ENCODE measurements at places on chromosomes 13 and 19. TPM values are rescaled to one million over a fixed set of nuclear protein-coding genes. Genes with fewer than 3 reads are reported as not detected.

DNA sequence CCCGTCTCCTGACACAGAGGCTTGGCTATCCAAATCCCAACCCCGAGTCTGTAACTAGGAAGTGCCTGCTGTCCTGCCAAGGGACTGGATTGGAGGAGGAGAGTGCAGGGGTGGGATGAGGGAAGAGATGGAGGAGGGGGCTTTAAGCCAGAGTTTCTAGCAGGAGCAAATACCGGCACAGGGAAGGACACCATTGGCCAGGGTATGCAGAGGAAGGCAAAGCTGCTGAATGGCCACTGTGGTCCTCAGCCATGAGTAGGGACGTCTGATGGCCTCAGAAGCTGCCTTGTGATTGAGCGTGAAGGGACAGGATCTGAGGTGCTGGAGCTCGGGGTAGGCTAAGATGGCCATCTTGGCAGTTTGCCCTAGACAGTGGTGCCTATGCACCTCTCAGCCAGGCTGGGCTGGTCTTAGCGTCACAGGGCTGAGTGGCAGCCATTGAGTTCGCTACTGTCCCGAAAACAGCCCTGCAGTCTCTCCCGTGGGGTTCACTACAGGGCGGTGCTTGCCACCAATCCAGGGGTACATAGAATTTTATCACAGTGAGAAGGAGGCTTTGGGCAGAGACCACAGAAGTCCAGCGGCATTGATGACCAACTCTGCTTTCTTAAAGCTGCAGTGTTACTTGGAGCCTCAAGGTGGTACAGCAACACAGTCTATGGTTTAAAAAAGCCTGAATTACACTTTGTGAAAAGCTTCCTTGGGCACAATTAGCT lies 61.8 kb downstream of the AKAP11 start:
- DNase-seq: no peak

Gene DNAJB1
- total RNA-seq: 70.7 TPM

Gene TBC1D17
- 31.7 TPM for total RNA-seq

Gene CYP2A7
- total RNA-seq: 485 TPM

DNA sequence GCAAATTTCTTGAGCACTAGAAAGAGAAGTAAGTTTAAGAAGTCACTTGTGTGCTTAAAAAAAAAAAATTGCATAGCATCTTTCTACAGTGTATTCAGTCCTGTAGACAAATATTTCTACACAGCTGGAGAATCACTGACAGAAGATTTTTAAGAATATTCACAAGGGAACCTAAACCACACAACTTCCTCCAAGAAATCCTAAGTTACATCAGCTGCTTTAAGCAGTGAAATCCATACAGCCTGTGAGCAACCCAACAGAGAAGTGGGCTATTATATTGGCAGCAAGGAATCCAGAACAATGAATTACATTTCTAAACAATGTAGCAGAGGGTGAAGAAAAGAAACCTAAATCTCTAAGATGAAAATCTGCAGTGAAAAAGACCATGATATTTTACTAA lies 1.5 kb downstream of the DOCK9 start:
- no peak for DNase-seq

Gene USE1
- 19.9 TPM for total RNA-seq

Gene IGFL1
- total RNA-seq: not detected

Gene CCDC70
- not detected for total RNA-seq

- no peak for DNase-seq
Measured at GRCh38 chr19:12838182-12838885, at the start of gene MAST1. TSS of gene MAST1 (plus strand) at chr19:12838515. CDS start at chr19:12838573, 58 bp downstream.

Gene ZNF793
- 0.33 TPM for total RNA-seq

DNA sequence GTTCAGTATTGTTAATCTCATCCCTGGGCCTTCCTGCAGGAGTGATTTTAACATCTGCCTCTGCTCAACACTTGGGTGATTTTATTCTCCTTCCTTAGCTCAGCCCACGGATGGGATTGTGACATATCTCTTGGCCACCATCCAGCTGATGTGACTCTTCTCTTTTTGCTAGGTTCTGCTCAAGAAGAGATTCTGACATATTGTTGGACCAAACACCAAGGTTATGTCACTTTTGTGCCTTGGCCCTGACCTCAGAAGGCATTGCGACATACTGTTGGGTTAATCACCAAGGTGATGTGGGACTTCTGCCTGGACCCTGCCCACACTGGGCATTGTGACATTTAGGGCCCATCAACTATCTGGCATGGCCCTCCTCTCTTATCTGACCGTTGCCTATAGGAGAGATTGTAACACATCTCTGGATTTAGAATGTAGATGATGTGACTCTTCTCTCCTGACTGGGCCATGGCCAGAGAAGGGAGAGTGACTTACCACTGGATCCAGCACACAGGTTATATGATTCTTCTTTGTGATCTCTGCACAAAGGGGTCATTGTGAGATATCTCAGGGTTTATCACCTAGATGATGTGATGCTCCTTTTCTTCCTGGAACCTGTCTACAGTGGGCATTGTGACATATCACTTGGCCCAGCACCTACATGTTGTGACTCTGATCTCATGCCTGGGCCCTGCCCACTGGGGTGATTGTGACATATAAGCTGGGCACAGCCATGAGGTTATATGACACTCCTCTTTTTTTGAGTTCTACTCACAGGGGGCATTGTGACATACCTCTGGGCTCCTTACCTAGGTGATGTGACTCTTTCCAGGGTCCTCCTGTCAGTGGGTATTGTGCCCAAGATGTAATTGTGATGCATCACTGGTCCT lies 88.8 kb downstream of the ZNF429 start:
- no peak for DNase-seq

Gene RTBDN
- total RNA-seq: not detected

DNA sequence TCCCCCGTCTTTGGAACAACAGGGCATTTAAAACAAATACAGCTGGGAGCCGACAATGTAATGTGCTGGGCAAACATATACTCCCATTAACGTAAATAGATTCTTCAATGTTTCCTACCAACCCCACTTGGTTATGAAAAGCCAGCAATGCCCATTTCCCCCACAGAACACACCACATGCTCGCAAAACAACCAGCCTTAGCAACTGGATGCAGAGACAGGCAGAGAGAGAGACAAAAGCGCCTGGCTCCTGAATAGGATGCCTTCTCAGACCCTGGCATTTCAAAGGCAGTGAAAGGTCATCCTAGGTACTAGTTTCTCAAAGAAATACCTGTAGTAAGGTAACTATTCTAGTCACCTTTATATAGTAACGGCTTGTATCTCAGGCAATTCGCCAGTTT lies 462.9 kb downstream of the ITGBL1 start:
- DNase-seq: no peak

- no peak for DNase-seq
Measured at GRCh38 chr13:33548069-33548468, 262.5 kb upstream of the STARD13 start.

- DNase-seq: no peak
Measured at GRCh38 chr13:22227895-22228294, 557.0 kb downstream of the FGF9 start.

Gene CEACAM6
- 0.58 TPM for total RNA-seq

Gene SHISA7
- total RNA-seq: not detected

GRCh38 chr13:94416454-94417080 lies 62.9 kb downstream of the DCT start:
- peak; percentile 52 for DNase-seq

GRCh38 chr13:63184693-63185092 lies 1769.0 kb upstream of the PCDH20 start:
- DNase-seq: no peak

Gene FBL
- total RNA-seq: 43.0 TPM

Gene PLEKHG2
- 3.8 TPM for total RNA-seq

DNA sequence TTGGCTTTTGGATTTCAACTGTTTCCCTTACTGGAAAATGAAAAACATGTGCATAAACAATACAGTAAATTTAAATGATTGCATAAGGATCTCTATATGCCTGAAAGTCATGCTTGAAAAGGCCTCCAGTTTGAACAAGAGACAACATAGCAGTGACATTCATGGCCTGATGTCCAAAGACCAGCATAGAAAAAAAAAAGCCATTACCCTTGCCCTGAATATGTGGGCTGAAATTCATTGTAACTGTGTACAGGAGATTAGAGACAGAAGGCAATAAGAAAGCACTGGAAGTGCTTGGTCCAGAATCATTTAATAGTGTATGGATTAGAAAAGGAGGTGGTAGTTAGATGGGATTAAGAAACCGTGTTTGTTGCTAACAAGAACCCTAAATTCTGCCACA lies 15.4 kb downstream of the MIR17HG start:
- no peak for DNase-seq

DNA sequence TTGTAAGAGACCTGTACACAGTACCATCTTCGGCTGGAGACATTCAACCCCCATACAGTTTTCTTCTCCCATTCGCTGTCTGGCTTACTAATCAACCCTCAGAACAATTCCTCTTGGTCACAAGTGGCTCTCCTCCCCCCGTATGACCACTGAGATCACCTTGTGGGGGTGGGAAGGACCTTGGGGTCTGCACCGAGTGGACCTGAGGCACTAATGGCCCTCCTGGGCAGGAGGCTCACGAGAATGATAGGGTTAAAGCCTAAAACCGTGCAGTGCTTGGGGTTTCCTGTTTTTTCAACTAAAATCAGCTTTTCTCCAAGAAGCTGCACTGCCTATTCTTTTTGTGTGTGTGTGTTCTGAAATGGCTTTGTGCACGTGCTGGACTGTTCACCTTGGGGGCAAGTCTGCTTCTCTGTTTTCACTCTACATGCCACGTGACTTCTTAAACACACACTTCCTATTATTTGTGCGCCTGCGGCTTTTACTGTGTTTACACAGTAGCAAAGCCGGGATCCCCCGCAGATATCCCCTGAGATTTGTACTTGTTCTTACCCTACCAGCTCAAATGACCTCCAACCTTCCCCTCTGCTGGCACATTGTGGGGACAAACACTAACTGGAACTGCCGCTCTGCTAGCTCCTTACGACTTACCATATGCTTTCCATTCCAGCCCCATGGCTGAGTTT lies 12.3 kb downstream of the RBM26 start:
- DNase-seq: no peak

Gene PRDX2
- total RNA-seq: 224 TPM

DNA sequence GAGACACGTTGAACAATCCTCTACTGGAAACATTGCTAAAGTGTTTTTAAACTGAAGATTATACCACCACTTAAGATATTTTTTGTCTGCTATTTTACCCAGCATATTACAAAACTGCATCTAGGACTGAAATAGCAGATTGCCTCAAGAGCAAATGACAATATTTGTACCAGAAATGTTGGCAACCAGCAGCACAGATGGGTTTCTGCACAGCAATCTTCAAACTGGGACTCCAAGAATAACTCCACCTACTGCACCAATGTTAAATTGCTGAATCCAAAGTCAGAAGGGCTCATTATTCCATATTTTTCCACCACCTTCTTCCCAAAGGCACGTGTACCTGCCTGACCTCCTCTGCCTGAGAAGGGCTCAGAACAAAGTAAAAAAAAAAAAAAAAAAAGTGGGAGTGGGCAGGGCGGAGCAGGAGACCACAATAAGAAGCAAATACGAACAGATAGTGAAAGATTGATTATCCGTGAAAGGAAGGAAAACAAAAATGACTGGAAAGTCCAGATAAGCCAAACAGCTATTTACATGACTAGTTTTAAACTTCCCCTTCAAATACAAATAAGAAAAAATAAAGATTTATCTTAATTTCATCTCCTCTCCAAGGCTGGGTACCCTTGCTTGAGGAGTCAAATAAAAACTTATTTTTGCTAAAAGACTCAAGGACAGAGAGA lies 79.4 kb downstream of the FOXO1 start:
- DNase-seq: no peak

Gene PDS5B
- total RNA-seq: 12.6 TPM

DNA sequence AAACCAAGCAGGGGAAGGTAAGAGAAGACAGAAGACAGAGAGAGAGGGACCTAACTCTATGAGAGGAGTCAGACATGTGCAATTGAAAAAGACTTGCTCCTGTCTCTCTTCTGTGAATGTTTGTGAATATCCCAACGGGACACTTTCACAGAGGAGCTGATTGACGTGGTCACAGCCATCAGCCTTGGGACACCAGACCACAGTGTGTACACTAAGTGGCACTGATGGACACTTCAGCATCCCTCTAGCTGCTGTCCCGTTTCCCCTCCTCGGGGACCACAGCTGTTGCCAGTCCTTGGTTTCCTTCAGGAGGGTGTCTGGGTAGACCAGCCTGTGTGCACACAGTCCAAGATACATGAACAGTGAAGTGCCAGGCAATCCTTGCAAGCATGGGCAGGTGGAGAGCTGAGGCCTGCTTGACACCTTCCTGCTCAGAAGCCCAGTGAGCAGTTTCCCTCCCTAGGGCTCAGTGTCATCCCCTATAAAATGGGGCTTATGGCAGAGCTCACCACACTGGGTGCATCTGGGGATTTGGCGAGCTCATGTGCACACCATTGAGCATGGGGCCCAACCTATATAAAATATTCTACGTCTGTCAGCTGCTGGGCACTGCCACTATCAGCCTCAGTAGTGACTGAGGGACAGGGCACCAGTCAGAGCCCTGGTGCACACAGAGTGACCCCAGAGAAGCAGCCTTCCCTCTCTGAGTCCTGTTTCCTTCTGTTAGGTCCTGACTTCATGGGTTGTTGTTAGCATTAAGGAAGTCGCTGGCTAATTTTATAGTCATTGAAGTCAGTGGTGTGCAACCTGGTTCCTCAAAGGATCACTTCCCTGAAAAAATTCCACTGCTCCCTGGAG lies 4.3 kb upstream of the USF2 start:
- peak; percentile 40 for DNase-seq

- DNase-seq: no peak
Measured at GRCh38 chr13:31377946-31378345, 178.2 kb downstream of the B3GLCT start.

DNA sequence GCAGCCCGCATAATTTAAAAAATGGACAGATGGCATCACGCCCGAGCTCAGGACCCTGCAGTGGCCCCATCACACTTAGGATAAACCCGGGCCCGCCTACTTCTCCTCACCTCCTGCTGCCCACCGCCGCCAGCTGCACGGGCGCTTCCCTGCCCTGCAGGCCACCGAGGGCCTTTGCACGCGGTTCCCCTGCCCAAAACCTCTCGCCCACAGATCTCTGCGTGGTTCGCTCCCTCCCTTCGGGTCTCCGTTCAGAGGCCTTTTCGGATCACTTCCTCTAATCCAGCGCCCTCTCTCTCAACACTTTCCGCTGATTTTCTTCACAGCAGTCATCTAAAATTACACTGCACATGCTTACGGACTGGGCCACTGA lies 1.8 kb downstream of the SHISA7 start:
- DNase-seq: no peak

- DNase-seq: no peak
Measured at GRCh38 chr13:61795580-61795979, 379.9 kb upstream of the PCDH20 start.
